ENCODE measurements at places on chromosomes 1 and 21.
A peak's percentile ranks its signal among the peaks of the same experiment; 100 is the strongest.

DNA sequence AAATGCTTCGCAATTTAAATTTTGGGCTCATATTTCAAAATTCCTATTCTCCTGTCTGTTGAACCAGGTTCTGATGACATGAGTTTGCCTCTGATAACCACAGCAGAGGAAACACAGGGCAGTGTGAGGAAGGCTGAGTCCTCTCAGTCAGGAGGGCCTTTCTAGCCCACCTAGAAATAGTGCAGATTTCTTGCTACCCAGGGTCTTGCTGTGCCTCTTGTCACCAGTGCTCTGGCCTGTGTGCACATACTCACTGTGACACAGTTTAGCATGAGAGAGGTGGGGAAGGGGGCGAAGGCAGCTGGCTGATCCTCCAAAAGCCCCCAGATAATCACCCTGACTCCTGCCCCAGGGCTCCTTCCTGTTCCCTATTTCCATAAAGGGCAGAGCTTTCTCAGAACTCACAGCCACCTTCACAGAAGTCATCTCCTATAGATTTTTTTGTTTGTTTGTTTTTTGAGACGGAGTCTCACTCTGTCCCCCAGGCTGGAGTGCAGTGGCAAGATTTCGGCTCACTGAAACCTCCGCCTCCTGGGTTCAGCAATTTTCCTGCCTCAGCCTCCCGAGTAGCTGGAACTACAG, 23.7 kb downstream of the ERRFI1 start:
- no peak for DNase-seq

- DNase-seq, result no peak
These were observed 101.5 kb upstream of the COL24A1 start for GRCh38 chr1:86258101-86258500.

- DNase-seq, result no peak
These were observed 220.9 kb downstream of the ATG4C start for GRCh38 chr1:63004868-63005267.

GRCh38 chr1:19643602-19644394, at the start of gene NBL1:
NBL1 (plus strand) TSS chr1:19644311; CDS start chr1:19655031, 10,720 bp downstream.
- no peak for DNase-seq

DNA sequence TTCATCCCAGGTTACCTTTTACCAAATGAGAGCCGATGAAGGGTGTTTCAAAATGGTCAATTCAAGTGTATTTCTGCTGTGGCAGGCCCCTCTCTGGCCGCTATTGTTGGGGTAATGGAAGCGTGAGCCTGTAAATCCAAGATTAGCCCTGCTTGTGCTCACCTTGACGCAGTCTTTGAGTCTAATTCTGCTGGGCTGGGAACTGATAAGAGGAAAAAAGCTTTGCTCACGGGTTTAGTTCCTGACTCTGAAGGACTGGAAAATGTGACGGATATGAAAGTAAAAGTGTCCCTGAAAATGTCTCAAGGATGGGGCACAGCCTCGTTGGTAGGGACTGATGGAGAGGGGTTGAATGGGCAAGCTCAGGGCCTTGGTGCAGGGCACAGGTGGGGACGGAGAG, 125.9 kb upstream of the GALNT2 start:
- DNase-seq, result no peak

DNA sequence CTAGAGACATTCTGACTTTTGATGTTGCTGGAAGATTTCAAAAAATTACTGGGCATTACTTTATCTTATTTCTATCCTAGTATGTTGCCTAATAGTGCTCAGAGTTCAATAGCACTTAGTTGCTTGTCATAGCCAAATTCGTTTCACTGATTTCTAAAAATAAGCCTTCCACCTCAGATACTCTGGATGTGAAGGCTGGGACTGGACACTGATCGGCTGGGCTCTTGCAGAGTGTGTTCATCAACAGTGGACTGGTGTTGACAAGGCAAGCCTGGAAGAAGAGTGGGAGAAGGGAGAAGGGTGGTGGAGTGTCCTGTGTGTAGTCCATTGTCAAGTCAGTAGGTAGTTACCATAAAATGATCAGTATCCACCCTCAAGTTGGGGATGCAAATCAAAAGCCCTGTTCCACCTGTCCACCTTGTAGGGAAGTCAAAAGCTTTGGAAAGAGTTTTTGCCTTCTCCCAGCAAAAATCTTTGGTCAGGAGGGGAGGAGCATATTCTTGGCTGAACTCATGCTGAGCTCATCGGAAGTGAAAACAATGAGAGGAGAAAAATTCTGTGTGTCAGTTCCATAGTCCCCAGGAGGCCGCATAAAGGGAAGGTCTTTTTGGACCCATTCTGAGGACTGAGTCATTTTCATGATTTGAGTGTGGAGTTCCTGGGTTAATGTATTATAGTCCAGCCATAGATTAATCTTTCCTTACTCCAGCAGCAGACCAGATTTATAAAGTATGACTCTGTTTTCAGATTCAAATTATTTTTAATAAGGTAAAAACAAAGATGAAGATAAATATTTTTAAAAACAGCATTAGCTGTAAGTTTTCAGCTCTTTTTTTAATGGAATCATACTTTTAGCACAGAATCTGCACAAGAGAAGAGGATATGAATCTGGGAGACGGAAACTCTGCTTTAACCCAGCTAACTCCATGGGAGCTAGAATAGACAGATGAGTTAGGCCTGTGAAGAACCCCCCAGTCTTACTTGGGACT, 99.5 kb upstream of the BMP8A start:
- no peak for DNase-seq

DNA sequence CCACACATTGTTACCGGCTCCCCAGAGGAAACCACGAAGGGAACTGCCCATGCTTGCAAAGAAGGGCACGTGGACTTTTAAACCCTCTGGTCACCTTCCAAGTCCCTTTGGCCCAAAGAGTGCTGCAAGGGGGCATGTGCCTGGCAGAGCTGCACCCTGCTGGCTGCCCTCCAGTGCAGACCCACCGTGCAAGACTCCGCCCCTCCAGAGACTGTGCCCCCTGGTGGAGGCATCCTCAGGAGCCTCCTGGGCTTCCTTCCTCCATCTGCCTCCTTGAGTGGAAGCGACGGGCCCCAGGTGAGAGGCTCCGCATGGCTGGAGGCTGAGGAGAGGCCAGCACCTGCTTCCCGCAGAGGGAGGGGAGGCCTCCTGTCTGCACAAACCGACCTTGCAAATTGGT, 100.6 kb downstream of the CRYAA start:
- DNase-seq, result peak; percentile 25

- DNase-seq, result no peak
These were observed 3.7 kb upstream of the MEGF6 start for GRCh38 chr1:3614755-3615742.

DNA sequence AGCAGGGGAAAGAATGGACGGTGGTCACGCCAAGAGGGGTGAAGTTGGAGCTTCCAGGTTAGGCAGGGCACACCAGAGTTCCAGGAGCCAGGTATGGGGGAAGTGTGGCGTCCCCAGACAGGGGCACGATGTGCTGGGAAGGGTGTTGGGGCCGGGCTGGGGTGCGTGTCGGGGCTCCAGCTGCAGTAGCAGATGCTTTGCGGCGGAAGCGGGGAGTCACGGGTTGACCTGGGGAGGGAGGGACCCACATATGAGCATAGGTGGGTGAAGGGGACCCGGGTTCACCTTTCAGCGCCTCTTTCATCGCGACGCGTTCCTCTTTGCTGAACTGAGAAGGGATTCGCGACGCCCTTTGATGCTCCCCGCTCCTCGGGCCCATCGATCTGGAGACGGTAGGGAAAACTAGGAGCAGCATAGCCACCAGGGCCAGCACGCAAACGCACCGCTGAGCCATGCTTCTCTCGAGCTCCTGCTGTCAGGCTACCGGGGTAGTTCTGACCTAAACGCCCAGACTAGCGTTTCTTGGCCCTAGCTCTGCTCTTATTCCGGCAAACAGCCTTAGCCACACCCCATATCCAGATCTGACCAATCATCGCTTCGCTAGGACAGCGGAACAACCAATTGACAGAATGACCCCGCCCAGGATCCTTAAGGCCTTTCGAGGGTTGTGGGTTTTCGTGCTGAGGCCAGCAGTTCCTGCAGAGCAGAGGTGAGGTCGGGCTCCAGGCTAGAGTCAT, at the start of gene PM20D1:
Gene PM20D1, minus strand, starts transcription at position 514 of the 737 bp plus-strand sequence. Its CDS starts 60 bp downstream, at position 454.
- peak; percentile 66 for DNase-seq

DNA sequence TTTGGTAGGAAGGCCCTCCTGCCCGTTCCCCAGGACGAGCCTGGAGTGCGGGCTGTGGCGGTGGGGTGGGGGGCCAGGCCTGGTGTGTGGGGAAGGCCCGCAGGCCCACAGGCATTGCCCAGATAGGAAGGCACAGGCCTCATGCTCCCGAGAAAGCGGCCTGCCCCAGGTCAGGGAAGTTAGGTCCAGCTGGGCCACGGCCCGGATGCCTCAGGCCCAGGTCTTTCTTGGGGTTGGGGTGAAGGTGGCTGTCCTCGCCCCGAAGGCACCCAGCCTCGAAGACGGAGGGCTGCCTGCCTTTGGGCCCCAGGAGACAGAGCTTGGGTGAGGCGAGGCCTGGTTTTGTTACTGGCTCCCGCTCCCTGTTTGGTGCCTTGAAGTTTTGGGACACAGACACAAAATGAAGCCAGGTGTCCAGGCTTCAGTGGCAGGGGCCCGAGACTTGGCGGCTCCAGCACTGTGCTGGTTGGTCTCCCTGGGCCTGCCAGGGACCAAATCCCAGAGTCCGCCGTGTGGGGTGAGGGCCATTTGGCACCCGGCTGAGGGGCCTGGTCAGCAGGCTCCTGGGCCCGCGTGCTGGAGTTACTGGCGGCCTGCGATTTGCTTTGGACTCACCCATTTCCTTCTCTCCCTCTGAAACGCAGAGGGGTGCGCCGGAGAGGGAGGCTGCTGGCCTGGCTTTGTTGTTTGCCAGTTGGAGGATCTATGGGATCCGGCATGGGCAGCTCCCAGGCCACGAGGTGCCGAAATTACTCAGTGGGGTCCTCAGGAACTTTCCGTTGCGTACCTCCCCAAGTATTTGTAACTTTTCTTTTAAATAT, 2.0 kb downstream of the SKI start:
- DNase-seq, result no peak

GRCh38 chr1:237786066-237786719, 104.5 kb downstream of the ZP4 start:
- no peak for DNase-seq

- no peak for DNase-seq
These were observed 10.5 kb upstream of the GNG12 start for GRCh38 chr1:67843746-67844145.

GRCh38 chr21:21915816-21916215, 917.6 kb downstream of the NCAM2 start:
- no peak for DNase-seq

GRCh38 chr1:153535242-153536011, at the start of gene S100A6:
S100A6 (minus strand) TSS chr1:153535991; CDS start chr1:153535339, 652 bp downstream.
- DNase-seq, result no peak

GRCh38 chr1:111512132-111512889, 8.9 kb upstream of the ADORA3 start:
- DNase-seq, result no peak

- DNase-seq, result peak; percentile 28
These were observed 28.4 kb downstream of the ACP6 start for GRCh38 chr1:147641695-147642592.

- DNase-seq, result no peak
These were observed 33.0 kb downstream of the MRAP start for GRCh38 chr21:32331444-32332305.

DNA sequence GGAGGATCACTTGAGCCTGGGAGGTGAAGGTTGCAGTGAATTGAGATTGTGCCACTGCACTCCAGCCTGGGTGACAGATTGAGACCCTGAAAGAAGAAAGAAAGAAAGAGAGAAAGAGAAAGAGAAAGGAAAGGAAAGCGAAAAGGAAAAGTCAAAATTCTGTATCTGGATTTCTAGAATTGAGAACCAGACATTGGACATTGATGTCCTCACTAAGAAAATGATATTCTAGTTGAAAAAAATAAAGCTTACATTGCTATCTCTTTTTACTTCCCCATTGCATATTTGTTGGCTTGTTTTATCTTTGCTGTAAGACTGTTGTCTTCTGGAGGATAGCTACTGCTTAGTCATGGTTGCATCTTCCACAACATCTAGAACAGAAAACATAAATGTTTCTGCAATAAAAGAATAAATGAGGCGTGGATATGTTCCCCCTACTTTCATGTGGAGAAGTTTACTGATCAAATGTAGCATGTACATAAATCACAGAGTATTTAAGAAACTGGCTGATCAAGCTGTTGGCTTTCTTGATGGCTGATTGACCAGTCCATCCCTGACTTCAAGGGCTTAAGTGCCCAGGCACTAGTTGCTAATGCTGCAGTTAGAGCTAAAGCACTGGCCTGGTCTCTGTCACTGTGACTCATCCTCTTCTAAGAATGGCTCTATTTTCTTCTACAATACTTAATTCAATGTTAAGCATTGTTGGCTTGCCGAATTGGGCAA, 17.7 kb downstream of the CD53 start:
- DNase-seq, result no peak

DNA sequence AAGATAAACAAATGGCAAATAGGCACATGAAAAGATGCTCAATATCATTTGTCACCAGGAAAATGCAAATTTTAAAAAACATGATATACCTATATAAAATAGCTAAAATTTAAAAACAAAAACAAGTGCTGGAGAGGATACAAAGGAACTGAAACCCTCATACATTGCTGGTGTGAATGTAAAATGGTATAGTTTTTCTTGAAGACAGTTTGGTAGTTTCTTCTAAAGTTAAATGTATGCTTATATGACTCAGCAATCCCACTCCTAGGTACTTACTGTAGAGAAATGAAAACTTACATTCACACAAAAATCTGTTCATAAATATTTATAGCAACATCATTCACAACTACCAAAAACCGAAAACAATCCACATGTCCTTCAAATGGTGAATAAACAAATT, 11.2 kb downstream of the TAF12 start:
- DNase-seq, result no peak

DNA sequence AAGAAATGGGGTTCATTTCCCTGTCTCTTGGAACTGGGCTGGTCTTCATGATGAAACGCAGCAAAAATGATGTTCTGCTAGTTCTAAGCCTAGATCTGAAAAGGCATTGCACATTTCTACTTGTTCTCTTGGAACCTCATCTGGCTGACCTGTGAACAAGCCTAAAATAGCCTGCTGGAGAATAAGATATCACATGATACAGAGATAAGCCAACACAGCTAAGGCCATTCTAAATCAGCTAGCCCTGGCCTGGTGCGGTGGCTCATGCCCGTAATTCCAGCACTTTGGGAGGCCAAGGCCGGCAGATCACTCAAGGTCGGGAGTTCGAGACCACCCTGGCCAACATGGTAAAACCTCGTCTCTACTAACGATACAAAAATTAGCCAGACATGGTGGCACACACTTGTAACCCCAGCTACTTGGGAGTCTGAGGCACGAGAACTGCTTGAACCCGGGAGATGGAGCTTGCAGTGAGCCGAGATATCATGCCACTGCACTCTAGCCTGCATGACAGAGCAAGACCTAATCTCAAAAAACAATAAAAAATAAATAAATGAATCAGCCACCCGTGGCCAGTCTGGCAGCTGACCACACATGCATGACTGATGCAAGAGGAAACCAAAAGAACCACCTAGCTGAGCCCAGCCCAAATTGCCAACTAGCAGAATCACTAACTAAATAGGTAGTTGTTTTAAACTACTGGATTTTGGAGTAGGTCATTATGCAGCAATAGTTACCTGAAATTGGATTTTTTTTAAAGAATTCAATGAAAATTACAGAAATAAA, 18.0 kb downstream of the CD244 start:
- no peak for DNase-seq

GRCh38 chr1:52502789-52503188, 50.1 kb downstream of the TUT4 start:
- no peak for DNase-seq

Measured in stimulated activated CD4-positive, alpha-beta T cell treated with anti-CD3 and anti-CD28 coated beads, TNF-alpha, amount 100 ng/mL, for 48 hours (primary cell).